Activated naive CD8-positive, alpha-beta T cell treated with anti-CD3 and anti-CD28 coated beads, Interleukin-2, amount 10 ng/mL, durations not matched to agents 7 days and 5 days (primary cell): ENCODE measurements at places on chromosomes 13 and 19. TPM values are rescaled to one million over a fixed set of nuclear protein-coding genes. Genes with fewer than 3 reads are reported as not detected.

The IGFL3 gene
- total RNA-seq, result not detected

The GCDH gene
- total RNA-seq, result 39.7 TPM

The TMEM59L gene
- 0.19 TPM for total RNA-seq

The RNF17 gene
- not detected for total RNA-seq

The IPO5 gene
- 85.5 TPM for total RNA-seq

The CAPN12 gene
- total RNA-seq, result 22.7 TPM

The LIG4 gene
- total RNA-seq, result 11.4 TPM

The ZNF628 gene
- 9.4 TPM for total RNA-seq

The MEIS3 gene
- not detected for total RNA-seq

The GPR4 gene
- not detected for total RNA-seq

DNA sequence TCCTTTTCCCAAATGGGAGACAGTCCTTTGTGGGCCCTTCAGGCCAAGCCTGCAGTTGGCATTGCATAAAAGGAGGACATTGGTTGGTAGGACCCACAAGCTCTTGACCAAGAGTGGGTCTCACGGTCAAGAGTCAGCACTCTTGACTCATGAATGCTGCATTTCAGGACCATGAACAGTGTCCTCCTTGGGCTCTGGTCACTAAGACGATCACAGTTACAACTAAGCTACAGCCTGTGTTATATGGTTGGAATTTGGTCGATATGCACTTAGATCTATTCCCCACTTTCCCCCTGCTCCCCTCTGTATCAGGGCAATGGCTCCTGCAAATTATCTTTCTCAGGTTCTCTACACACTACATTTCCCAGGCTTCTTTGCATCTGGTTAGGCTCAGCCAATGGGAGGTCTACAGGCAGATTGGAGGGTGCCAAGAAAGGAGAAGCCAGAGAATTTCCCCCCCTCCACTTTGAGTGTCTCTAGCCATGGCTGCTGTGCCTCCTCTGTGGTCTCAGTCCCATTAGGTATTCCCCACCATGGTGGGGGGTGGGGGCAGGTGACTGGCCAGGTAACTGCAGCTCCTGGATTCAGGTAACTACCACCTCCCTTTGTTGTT lies 3.1 kb upstream of the OLFM2 start:
- no peak overlapping the region for H3K27ac ChIP-seq
- no peak overlapping the region for H3K4me3 ChIP-seq
- peaks cover 2% of the 10 kb centered on the region for H3K36me3 ChIP-seq
- peaks cover 8% of the 10 kb centered on the region for H3K4me1 ChIP-seq

GRCh38 chr19:17256130-17256529 lies 8.4 kb downstream of the USHBP1 start:
- H3K4me3 ChIP-seq, result no peak overlapping the region
- H3K27me3 ChIP-seq, result no peaks in the 10 kb centered on the region
- H3K36me3 ChIP-seq, result no peaks in the 10 kb centered on the region
- H3K4me1 ChIP-seq, result peaks cover 5% of the 10 kb centered on the region
- no peak for DNase-seq

- peaks cover 2% of the 10 kb centered on the region for H3K27me3 ChIP-seq
- no peak for DNase-seq
- peak overlapping the region; percentile 74 for H3K4me3 ChIP-seq
- peaks cover 9% of the 10 kb centered on the region for H3K36me3 ChIP-seq
- H3K4me1 ChIP-seq, result peaks cover 29% of the 10 kb centered on the region
Observed at GRCh38 chr19:3800996-3801395, 14.8 kb upstream of the MATK start.

- H3K27me3 ChIP-seq, result peaks cover 2% of the 10 kb centered on the region
- no peaks in the 10 kb centered on the region for H3K4me1 ChIP-seq
- H3K36me3 ChIP-seq, result no peaks in the 10 kb centered on the region
- H3K27ac ChIP-seq, result no peak overlapping the region
- DNase-seq, result no peak
Observed at GRCh38 chr13:75687150-75687763, 51.1 kb downstream of the LMO7 start.

GRCh38 chr13:33725340-33725739 lies 92.6 kb upstream of the RFC3 start:
- no peaks in the 10 kb centered on the region for H3K36me3 ChIP-seq
- H3K27ac ChIP-seq, result no peak overlapping the region
- DNase-seq, result no peak
- H3K27me3 ChIP-seq, result no peaks in the 10 kb centered on the region

DNA sequence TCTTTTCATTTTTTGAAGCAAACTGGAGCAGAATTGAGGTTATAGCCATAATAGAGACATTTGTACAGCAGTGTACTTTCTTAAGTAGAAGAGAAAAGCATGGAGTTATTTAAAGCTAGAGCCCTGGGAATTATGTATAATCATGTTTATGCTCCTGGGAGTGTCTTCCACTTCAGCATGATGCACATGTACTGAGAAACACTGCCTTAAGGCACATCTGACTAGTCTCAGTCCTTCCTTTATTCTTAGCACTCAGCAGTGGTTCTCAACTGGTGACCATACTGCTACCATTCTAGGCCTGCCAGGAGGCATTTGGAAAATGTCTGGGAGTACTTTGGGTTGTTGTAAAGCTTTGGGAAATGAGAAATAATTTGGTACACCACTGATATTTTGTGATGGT lies 45.8 kb downstream of the VWA8 start:
- H3K4me3 ChIP-seq, result peak overlapping the region; percentile 4
- no peak for DNase-seq
- H3K36me3 ChIP-seq, result peaks cover 12% of the 10 kb centered on the region
- H3K27me3 ChIP-seq, result no peaks in the 10 kb centered on the region

GRCh38 chr19:7808108-7808507 lies 21.9 kb upstream of the EVI5L start:
- no peak overlapping the region for H3K27ac ChIP-seq
- H3K4me1 ChIP-seq, result peaks cover 9% of the 10 kb centered on the region
- H3K36me3 ChIP-seq, result no peaks in the 10 kb centered on the region
- H3K27me3 ChIP-seq, result peaks cover 45% of the 10 kb centered on the region

DNA sequence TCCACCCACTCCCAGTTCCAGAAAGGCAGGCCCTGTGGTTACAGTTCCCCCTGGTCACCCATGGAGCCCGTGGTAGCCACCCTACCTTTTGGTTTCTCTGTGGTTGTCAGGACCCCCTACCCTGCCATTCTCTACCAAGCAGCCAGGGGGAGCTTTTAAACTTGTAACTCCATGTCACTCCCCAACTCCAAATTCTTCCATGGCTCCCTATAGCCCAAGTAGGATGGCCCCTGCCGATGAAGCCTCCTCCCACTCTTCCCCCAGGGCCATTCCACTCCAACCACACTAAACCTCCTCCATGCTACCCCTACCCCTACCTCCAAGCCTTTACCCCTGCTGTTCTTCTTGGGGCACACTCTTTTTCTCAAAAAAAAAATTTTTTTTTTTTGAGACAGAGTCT lies 2.2 kb downstream of the S1PR2 start:
- peaks cover 10% of the 10 kb centered on the region for H3K4me1 ChIP-seq
- no peaks in the 10 kb centered on the region for H3K27me3 ChIP-seq
- peaks cover 1% of the 10 kb centered on the region for H3K36me3 ChIP-seq

DNA sequence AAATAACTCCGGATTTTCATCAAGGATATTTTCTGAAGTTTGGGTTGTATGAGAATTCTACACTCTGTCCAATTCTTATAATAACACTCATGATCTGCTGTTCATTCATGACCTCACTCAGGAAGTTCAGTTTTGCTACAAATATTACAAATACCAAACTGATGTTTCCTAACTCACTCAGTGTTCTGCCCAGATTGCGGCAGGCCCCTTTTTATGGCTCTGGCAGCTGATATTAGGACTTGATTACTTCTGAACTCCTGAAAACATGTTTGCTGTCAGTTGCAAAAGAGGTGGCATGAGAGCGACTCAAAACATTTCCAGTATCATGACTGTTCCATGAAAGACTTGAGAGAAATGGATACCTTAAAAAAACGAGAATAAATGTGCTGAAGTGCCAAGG lies 188.0 kb downstream of the RGCC start:
- no peak for DNase-seq
- no peak overlapping the region for H3K27ac ChIP-seq
- H3K27me3 ChIP-seq, result no peaks in the 10 kb centered on the region
- H3K4me3 ChIP-seq, result no peak overlapping the region

DNA sequence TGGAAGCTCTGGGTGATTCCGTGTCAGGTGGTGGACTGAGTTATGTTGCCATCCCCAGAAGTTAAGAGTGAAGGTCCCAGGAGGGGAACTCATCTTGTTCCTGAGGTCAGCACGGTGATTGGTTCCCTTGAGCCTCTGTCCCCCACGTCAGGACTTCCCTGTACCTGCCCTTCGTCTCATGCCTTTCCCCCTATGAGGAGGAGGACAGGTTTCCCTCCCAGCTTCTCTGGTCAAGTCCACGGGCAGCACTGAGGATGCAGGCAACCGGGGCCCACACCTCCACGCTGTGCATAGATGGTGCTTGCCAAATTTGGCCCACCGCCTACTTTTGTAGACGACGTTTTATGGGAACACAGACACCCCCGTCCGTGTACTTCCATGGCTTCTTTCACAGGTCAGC lies 42.7 kb downstream of the TEX29 start:
- H3K4me3 ChIP-seq, result no peak overlapping the region
- no peak for DNase-seq
- no peak overlapping the region for H3K27ac ChIP-seq
- H3K27me3 ChIP-seq, result peaks cover 4% of the 10 kb centered on the region
- H3K4me1 ChIP-seq, result no peaks in the 10 kb centered on the region

- no peak overlapping the region for H3K27ac ChIP-seq
- H3K4me1 ChIP-seq, result peaks cover 16% of the 10 kb centered on the region
- DNase-seq, result no peak
- no peak overlapping the region for H3K4me3 ChIP-seq
- H3K36me3 ChIP-seq, result peaks cover 5% of the 10 kb centered on the region
- H3K27me3 ChIP-seq, result no peaks in the 10 kb centered on the region
Observed at GRCh38 chr19:11552666-11553372, 6.2 kb downstream of the ELOF1 start.
